ENCODE measurements at places on chromosomes 3 and 15.

DNA sequence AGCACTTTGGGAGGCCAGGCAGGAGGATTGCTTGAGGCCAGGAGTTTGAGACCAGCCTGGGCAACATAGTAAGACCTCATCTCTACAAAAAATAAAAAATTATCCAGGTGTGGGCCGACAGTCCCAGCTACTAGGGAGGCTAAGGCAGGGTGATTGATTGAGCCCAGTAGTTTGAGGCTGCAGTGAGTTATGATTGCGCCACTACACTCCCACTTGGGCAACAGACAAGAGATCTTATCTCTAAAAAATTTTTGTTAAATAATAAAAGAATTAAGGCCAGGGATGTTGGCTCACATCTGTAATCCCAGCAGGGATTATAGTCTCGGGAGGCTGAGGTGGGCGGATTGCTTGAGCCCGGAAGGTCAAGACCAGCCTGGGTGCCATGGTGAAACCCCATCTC lies 25.8 kb upstream of the NFKBIZ start:
- DNase-seq: no peak

- no peak for DNase-seq
Observed at GRCh38 chr15:72751751-72752455, 31.7 kb downstream of the ADPGK start.

- no peak for DNase-seq
Observed at GRCh38 chr3:98557324-98558010, 25.7 kb downstream of the GPR15 start.

DNA sequence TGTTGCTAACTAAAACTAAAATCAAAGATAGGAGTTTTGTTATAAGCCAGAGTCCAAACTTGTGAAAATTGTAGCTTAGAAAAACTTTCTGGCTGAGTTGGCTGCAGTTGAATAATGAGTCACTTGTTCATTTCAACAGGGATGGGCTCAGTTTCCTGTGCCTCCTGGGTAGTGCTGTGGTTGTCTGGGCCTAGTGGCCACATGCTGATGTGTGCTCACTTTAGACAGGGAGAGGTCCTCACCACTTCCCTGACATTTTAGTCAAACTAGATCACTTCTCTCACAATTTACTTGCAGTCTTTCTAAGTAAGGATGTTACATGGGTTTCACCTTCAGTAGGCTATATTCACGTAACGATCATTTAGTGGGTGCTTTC lies 6.3 kb upstream of the UBE2Q2 start:
- DNase-seq: no peak

Measured in stimulated activated CD8-positive, alpha-beta memory T cell treated with anti-CD3 and anti-CD28 coated beads, Interleukin-7, amount 100 ng/mL, for 1 hour (primary cell).